Activated CD4-positive, alpha-beta T cell treated with anti-CD3 and anti-CD28 coated beads, Interleukin-2, Interleukin-6, amounts not matched to agents 100 ng/mL and 50 ng/mL, durations not matched to agents 16 hours and 8 hours (primary cell): ENCODE measurements at places on chromosomes 12 and 14.

DNA sequence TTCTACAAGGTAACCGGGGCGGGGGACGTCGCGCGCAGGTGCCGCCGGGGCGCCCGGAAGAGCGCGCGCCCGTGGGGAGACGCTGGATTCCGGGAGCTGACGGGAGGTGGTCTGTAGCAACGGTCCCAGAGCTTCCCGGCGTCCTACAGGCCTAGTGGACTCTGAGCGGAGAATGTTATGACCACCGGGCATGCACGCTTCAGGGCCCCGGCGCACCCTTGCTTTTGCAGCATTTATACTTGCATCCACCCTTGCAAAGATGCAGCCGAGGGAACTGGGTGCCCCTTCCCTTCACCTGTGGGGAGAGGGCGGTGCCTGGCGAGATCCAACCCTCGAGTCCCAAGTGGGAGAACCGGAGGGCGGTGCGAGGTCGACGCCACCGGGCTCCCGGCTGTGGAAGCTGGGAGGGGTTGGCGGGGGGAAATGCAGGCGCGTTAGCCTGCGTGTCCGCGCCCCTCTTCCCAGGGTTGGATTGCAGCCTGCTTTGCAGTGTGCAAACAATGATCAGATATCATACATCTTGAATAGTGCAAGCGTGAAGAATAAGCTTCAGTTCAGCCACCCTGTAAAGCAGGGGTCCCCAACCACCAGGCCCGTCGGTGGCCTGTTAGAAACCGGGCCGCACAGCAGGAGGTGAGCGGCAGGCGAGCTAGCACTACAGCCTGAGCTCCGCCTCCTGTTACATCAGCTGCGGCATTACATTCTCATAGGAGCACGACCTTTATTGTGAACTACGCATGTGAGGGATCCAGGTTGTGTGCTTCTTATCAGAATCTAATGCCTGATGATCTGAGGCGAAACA, 576 bp downstream of the ERP29 start:
- DNase-seq: peak; percentile 84

DNA sequence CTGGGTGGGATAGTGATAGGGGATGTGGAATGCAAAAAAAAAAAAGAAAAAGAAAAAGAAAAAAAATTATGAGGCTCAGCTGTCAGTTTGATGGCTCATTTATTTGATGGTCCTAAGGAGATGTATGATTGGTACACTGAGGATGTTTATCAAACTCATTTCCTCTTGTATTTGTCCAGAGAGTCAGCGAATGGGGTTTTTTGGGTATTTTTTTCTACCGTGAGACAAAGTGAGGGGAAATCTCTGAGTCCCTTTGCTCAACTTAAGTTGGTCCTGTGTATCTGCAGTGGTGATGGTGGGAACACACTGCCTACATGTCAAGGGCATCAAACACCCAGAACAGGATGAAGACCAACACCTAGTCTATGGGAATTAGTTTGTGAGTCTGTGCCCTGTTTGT, 176.9 kb upstream of the HIF1A start:
- no peak for DNase-seq

DNA sequence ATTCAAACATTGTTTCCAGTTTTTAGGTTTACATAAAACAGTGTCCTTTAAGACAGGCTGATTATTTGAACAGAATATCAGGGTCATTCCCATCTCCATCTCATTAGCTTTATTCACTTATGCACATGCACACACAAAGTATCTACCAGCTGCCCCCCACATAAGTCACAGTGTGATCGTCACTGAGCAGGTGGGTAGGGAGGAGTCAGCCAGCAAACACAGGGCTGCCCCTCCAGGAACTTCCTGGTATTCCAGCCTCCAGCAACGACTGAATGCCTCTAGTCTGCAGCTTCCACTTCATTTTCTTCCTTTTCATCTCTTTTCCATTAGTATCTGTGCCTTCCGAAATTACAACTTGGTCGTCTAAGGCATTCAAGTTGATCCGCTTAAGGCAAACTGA, 48.8 kb upstream of the FOXN3 start:
- no peak for DNase-seq

GRCh38 chr12:130879212-130879686, 7.4 kb downstream of the RAN start:
- no peak for DNase-seq

DNA sequence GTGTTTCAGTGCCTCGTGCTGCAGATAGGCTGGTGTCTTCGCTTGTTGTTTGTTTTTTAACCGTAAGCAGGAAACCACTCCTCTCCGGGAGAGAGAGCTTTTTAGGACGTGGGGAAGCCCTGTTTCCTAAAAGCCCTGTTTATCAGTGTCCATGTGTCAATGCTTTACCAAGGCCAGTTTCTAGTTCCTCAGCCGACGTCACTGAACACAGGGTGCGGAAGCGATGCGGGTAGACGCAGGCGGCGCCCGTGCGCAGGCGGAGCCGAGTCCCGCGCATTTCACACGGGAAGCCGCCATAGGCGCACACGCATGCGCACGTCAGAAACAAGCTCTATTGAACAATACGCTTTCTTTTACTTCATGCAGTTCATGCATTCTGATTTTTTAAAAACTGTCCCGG, 79.8 kb downstream of the GLT1D1 start:
- DNase-seq: no peak

- DNase-seq: no peak
Measured at GRCh38 chr12:80641936-80642335, 65.5 kb upstream of the MYF6 start.

- peak; percentile 39 for DNase-seq
Measured at GRCh38 chr14:98167705-98168104, 1104.3 kb downstream of the BCL11B start.

- DNase-seq: no peak
Measured at GRCh38 chr12:94832780-94833681, 170.5 kb downstream of the NDUFA12 start.

GRCh38 chr14:71737760-71738159, 194.5 kb upstream of the RGS6 start:
- DNase-seq: no peak

- DNase-seq: no peak
Measured at GRCh38 chr12:60539592-60539991, 943.8 kb downstream of the SLC16A7 start.

GRCh38 chr12:112352921-112353320, 29.3 kb downstream of the HECTD4 start:
- no peak for DNase-seq

DNA sequence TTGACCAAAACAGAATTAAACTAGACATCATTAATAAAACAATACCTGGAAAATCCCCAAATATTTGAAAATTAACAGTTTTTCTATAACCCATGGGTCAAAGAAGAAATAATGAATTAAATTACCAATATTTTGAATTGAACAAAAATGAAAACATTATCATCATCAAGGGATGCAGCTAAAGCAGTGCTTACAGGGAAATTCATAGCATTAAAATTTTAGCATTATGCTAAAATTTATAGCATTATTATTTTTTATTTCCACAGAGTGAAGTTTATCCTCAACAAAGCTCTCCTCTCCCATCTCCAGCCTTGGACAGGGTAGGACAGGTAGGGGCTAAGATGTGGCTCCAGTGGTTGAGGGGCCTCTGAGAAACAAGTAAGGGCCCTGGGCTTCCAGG, 19.3 kb upstream of the M6PR start:
- no peak for DNase-seq

DNA sequence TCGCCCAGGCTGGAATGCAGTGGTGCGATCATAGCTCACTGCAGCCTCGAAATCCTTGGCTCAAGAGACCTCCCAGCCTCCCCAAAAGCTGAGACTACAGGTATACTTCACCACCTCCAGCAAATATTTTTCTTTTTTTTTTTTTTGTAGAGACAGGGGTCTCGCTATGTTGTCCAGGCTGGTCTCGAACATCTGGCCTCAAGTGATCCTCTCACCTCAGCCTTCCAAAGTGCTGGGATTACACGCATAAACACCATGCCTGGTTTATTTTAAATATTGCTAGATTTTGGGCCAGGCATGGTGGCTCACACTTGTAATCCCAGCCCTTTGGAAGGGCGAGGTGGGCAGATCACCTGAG, 26.7 kb upstream of the UBC start:
- no peak for DNase-seq

DNA sequence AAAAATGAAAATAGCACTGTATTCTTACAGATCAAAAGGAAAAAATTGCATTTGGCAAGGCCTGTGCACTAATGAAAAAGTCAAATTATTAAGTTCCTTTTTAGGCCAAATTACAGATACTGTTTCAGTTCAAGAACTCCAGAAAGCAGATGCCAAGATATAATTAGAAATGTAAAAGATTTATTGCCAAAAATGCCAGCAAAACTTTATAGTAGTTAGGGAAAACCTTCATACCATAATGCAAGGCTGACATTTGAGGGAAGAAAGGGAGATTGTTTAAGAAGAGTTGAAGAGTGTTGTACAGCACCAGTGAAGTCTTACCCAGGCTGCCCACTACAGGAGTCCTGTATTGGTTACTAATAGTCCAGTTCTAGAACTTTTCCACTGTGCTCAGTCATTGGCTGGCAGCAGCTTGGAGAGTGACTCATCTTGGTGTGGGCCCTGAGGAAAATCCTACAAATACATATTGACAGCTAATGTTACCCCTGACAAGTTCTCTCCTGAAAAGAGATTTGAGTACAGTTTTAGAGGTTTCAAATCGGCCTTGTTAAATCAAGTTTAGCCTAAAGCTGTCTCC, 600.4 kb downstream of the C12orf50 start:
- DNase-seq: no peak

DNA sequence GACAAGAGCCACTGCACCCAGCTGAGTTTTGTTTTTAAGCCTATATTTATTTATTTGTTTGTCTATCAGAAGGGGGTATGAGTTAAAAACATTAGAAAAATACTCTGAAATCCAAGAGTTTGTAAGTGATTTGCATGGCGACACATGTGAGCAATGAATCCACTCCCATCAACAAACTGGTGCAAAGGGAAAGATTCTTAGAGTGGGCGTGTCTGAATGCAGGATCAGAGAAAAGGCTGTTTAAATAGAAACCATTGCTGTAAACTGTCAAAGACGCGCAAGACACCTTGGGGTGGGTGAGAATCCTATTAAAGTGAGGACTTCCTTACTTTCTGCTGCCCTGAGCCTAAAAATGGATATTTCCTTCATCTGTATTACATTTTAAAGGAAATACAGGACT, 51.9 kb downstream of the ZFYVE26 start:
- DNase-seq: no peak

DNA sequence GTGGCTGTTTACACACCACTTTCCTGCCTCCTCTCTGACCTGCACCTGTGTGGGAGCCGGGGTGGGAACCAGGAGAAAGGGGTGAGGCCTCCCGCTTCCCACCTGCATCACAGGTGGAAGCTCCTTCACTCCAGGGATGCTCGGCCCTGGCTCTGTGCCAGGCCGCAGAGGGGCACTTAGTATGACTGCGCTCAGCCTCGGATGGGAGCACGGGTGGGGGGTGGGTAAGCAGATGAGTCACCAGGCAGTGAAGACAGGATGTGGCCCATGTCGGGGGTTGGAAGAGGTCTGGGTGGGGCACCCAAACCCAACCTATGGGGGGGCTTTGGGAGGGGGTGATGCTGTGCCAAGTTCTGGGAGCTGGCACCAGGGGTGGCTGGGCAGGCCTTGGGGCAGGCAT, 7.4 kb upstream of the CYP46A1 start:
- DNase-seq: no peak

DNA sequence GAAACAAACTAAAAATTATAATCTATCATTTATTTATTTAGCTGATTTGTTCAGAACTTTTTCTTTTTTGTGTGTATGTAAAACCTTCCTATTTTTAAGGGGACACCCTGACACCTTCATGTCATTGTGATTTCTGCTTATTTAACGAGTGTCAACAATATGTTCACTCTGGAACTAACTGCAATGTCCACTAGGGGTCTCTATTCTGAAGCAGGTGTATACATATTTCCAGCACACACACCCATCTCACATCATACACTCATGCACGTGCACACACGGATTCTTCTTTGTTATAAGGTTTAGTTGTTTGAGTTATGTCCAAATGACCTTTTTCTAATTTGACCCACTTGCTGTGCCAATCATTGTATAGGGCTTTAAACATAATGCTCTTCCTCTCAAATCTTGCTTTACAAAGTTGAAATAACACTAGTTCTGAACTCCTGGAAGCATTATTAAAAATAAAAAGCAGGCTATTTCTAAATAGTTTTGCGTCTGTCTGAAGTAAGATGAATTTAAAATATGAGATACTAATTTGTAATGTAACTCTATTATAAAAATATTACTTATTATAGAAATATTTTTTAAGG, 15.5 kb downstream of the E2F7 start:
- peak; percentile 66 for DNase-seq

GRCh38 chr14:42140831-42141279, 534.2 kb downstream of the LRFN5 start:
- no peak for DNase-seq

DNA sequence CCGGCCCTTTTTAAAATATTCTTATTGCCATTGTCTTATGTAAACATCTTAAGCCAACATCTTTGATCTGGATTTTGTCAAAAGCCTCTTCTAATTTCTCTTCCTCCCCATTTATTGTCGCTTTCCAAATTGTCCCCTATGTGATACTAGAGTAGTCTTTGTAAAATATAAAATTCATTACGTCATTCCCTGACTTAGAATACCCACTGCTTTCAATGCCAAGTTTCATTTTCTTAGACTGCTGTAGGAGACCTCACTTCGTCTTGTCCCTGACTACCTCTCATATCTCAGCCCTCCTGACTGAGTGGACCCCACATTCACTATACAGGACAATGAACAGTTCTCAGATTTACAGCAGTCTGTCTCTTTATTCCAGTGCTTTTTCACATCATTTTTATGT, 633.9 kb upstream of the LMO3 start:
- DNase-seq: no peak

DNA sequence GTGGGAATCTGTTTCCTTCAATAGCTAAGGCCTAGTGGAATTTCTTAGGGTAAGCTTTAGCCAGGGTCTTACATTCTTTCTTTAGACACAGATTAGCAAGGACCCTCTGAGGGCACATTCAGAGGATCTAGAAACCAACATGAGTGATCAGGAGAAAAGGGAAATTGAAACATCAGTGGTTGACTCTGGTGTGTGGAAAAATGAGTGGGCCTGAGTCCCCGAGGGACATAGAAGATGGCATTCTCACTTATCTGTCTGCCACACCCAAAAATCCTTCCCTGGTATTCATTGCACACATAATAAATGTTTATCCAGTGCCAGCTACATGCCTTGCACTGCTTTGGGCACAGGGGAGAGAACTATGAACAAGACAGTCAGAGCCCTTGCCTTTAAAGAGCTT, 82.9 kb downstream of the SSPN start:
- no peak for DNase-seq

GRCh38 chr14:104556256-104557021, 23.1 kb upstream of the C14orf180 start:
- DNase-seq: no peak

GRCh38 chr12:94545935-94546771, 86.5 kb upstream of the CEP83 start:
- peak; percentile 22 for DNase-seq
